ENCODE measurements at places on chromosomes 5 and 9.

DNA sequence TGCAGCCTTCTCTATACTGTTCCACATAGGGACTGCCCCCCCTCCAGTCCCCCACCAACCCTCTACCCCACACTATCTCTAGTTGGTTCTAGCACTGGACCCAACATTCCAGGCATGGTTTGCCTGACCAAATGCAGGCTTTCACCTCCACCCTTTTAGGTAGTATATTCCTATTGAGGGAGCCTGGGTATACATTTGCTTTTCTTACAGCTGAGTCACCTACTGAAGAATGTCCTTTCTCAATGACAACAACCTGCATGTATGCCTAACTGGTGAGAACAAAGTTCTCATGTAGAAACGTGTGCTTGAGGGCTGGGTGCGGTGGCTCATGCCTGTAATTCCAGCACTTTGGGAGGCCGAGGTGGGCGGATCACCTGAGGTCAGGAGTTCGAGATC is 8.2 kb downstream of the TNIP1 start:
- DNase-seq, result peak; percentile 51

GRCh38 chr5:99059685-99060084 is 130.9 kb upstream of the CHD1 start:
- DNase-seq, result no peak

DNA sequence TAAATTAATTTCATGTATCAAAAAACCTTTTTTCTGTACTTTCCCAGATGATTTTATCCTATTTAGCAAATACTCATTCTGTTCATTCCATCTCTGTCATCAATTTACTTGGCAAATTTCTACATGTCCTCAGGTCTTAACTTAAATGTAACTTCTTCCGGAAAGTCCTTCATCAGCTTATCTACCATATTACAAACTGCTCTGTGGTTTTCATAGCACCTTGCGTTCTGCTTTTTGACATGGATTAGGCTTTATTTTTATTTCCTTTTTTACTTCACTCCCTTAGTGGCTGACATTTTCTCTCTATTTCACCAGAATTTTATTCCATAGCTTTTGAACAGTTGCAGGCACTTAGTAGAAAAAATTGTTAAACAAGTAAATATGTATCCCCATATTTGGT is 1040.8 kb downstream of the TAF11L14 start:
- no peak for DNase-seq

DNA sequence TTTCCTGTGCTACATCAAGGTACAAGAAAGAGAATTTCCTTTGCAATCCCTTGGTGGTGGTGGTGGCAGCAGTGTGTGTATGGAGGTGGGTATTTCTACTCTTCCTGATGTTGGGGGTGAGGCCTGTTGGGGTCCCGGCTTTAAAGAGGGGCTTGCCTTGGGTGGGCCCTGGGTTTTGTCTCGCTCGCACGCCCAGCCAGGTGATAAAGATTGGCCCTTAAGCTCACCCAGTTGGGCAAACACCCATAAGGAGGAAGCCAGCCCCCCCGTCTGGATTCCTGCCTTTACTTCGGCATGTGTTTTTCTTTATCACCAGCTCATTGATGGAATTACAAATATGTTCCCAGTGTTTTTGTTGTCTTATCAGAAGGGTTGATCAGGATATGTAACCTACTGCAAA is 16.0 kb upstream of the SARDH start:
- DNase-seq, result no peak

GRCh38 chr5:66967102-66967501 is 229.5 kb downstream of the CD180 start:
- no peak for DNase-seq

- no peak for DNase-seq
Observed at GRCh38 chr9:104388071-104388470, 116.0 kb upstream of the OR13F1 start.

- no peak for DNase-seq
Observed at GRCh38 chr5:174500636-174501035, 223.7 kb upstream of the MSX2 start.

GRCh38 chr5:133348406-133348805 is 263.9 kb downstream of the FSTL4 start:
- DNase-seq, result no peak

DNA sequence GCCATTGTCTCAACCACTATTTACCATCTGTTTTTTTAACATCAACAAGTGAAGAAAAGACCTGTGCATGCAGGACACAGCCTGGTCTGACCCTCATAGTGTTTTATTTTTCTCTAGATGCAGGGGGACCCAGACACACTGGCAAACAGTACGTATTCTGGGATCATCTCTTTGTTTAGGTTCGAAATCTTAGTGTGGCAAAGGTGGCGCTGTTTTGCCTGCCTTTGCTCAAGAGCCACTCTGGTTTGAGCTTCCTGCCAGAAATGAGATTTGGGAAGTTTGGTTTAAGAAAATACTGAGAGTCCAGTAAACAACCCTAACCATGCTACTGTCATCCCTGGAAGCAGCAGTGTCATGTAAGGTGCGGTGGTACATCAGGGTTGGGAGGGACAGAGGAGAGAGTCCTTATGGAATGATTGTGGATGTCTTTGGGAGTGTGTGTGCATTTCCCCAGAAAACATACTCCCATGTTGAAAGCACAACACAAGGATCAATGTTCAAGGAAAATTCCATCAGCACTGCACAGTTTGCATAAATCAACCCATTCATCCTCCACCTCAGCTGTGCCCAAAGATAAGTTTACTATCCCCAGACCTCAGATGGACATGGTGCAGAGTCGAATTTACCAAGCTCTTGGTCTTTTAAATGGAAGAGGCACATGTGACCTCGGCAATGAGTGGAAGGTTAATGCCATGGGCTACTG is 34.0 kb upstream of the FLT4 start:
- DNase-seq, result no peak

DNA sequence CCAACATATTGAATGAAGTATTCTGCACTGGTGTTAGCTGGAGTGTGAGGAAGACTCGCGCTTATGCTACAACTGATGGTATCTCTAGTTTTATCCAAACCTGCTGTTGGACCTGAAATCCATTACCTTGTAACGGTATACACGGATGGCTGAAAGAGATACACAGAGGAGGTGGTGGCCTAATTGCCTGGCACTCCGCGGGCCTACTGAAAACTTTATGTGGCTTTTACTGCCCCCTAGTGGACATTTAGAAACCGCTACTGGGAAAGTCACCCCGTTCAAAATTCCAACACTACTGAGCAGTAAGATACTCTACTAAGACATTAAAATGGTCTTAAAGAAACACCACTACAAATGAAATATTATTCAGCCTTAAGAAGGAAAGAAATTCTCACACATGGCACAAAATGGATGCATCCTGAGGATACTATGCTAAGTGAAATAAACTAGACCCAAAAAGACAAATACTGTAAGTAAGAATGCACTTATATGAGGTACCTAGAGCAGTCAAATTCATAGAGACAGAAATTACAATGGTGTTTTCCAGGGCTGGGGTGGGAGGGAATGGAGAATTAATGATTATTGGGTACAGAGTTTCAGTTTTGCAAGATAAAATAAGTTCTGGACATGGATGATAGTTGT is 100.4 kb downstream of the TTLL11 start:
- peak; percentile 90 for DNase-seq

GRCh38 chr5:160703547-160704189 is 148.3 kb downstream of the ATP10B start:
- DNase-seq, result no peak

GRCh38 chr9:89999176-89999533 is 394.3 kb downstream of the GADD45G start:
- DNase-seq, result no peak

DNA sequence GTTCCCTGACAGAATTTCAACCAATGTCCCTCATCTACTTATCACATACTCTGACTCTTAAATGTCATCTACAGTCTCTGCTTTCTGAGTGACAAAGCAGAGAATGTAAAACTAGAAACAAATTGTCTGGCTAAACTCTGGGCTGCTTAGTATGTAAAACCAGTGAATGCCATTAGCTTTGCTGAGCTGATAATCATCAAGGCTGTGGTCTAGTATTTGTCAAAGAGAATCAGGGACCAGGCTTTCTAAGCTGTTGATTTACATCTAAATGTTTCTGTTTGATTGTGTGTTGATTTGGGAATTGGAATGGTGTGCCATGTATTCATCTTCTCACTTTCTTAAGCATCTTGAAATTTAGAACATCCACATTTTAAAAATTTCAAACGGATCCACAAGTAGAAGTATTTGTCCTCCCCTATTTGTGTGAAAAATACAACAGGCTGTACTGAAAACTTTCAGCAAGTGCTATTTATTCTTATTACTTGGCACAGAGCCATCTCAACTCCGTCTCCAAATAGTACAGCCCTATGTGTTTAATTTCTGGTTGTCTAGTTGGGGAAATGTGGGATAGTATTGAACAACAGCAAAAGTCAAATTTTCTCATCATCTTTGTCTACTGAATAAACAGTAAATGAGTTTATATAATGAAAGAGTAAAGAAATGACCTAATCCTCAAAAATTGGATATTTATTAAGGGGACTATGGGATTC is 251.5 kb downstream of the KCTD16 start:
- no peak for DNase-seq

DNA sequence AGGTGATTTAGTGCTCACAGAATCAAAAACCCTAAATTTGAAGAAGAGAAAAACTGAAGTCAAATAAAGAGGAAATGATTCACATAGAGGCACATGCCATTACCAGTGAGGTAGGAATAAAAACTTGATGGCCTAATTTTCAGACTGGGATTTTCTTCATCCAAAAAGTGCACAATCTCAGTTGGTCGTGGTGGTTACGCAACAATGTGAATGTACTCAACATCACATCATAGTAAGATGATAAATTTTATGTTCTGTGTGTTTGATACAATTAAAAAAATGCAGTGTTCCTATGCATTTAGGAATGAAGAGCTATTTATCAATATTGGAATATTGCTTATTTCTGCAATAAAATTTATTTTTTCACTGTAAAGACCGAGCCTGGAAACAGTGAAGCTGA is 60.7 kb downstream of the SV2C start:
- DNase-seq, result no peak
